Renal cortex interstitium (tissue), 15 donors: ENCODE measurements at places on chromosomes 12 and 14.

DNA sequence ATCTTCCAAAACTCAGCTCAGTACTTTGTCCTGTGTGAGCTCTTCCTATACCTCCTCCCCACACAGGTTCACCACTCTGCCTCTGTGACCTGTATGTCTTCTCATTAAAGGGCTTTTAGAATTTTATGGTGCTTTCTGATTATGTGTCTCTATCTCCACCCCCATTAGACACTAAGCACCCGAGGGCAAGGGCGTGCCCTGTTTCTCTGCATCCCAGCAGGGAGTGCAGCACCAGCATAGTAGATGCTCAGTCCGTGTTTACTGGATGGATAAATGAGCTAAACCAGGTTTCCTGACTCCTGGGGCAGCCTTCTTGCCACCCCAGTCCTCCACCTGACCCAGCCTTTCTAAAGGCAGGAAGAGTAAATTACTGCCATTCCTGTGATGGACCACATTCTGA lies 333.8 kb downstream of the CACNA1C start:
- no peak for DNase-seq

- no peak for DNase-seq
Measured at GRCh38 chr12:125434936-125435443, 369.8 kb downstream of the AACS start.

DNA sequence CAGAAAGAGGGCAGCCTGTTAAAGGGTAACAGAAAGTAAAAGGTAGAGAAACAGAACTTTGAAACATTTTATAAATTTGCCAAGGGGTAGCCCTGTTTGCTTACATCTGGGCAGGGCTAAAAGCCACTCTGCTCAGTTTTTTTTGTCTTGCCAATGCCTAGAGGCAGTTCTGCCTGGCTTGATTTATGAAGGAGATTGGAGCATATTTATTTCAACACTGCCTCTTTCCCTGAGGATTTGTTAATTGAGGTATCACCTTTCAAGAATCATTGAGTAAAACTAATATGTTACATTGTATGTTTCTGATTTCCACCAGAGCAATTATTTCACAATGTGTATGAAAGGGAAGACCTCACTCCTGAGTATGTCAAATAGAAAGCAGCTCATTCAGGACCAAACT lies 160.8 kb downstream of the GXYLT1 start:
- no peak for DNase-seq

DNA sequence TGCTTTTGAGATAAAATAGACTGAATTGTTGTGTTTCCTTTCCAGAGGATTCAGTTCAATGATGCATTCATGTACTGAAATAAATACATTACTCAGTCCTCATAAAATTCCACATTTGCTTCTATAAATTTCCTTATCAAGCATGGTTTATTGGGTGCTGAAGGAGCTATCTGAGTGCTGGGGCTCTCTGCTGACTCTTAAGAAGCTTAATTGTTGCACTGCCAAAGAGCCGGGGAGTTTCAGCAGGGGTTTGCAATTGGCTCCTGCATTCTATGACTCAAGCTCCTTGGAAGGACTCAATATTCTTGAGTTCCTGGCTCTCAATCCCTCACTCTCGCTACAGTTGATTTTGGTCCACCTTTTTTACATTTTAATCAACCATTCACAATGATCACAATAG lies 69.8 kb upstream of the PYGL start:
- DNase-seq = no peak

DNA sequence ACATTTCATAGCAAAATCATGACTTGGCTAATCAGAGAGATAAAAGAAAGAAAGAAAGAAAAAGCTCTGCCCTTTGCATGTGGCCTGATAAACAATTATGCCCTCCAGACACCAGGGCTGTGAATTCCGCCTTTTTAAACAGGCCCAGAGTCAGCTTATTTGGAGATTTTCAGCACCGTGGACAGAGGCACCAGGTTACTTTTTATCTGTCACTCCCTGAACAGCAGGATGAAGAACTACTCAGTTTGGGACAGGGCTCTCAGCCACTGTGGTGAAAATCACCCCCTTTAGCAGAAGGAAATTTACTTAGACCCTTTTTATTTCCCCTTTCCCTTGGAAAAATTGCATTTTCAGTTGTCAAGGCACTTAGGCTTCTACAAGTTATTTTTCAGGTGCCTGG lies 359.9 kb downstream of the NRXN3 start:
- peak; percentile 52 for DNase-seq

- DNase-seq = no peak
Measured at GRCh38 chr14:56797003-56797568, 13.2 kb downstream of the OTX2 start.

- peak; percentile 60 for DNase-seq
Measured at GRCh38 chr14:22084393-22085281, 411.0 kb upstream of the OR4E1 start.

GRCh38 chr12:101108130-101108529 lies 101.9 kb downstream of the SLC5A8 start:
- DNase-seq = no peak

DNA sequence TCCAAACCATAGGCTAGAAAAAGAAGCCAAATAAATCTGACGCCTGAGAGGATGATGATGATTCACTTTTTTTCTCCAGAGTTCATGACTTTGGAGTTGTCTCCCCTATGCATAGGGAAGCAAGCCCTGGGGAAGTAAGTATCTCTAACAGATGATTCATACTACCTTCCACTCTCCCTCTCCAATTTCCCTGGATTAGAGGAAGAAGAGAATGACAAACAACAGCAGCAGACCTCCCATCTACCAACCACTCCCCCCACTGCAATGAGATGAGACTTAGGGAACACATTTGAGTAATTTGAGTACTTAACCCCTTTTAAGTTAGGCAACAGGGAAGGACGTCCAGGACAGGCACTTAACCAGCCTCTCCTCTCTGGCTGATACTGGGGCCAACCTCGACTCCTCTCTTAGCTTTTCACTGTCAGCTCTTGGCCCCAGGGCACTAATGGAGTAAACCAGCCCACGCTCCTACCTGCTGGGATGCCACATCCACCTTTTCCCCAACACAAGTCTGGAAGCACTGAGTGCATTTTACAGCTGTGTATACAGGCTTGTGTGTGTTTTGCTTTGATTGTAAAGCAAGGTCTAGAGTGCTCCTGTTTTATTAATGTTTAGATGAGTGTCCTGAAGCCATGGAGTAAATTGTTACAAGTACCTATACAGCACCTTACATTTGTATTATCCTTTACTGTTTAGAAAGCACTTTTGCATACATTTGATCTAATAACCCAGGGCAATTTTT lies 180.7 kb downstream of the PHLDA1 start:
- no peak for DNase-seq

GRCh38 chr12:68481181-68481941 lies 129.3 kb upstream of the RAP1B start:
- no peak for DNase-seq

DNA sequence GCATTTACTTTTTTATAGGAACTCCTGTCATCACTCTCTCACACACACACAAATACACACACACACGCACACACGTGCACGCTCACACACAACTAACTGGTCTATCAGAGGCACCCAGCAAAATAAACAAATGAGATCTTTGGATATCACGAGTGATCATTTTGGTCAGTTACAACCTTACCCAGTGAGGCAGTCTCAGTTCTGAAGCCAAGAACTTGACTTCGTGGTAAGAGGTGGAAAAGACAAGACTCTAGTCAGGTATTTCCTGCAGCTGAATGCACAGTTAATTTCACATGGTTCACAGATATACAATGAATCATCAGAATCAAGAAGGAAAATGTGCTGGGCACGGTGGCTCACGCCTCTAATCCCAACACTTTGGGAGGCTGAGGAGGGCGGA lies 39.4 kb downstream of the ATF7 start:
- no peak for DNase-seq

DNA sequence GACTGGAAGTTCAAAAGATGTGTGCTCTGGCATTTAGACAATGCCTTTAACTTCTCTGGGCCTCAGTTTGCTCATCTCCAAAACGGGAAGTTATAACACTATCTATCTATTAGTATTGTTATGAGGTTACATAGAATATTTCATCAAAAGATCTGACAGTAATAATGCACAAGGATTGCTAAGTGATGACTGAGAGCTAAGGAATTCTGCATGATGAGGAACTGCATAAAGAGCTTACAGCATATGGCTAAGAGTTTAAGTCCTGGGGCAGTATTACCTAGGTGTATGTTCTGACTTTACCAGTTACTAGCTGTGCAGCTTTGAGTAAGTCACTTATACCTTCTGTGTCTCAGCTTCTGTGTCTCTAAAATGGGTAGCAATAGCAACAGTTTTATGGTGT lies 160.1 kb upstream of the TMPO start:
- no peak for DNase-seq

- no peak for DNase-seq
Measured at GRCh38 chr14:91957876-91958313, 10.4 kb upstream of the FBLN5 start.

DNA sequence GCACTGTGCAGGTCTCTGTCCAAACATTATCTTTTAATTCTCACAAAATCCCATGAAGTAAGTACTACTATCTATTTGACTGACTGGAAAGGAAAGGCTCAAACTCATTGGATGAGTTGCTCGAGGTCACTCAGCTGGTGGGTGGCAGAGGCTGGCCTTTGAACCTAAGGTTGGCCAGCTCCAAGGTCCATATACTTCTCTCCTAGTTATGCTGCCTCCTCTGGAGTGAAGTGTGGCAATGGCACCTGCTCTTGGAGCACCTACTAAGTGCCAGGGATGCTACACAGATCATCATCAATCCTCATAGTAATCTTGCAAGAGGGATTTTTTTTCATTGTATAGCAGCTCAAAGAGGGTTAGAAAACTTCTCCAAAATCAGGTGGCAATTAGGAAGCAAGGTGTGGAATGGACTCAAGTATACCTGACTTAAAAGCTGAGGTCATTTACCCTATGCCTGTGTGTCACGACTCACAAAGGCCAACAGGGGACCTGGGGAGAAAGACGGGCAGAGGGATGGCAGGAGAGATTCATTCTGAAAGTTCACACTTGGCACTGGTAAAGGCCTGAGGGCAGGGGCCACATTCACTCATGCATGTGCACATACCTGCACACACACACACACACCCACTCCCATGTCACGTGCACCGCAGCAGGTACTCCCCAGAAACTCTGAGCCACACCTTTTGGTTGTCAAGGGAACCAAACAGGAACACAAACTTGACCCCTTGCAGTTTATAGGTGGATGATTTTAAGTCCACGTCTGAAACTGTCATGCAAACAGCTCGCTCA lies 146.4 kb downstream of the FOXN3 start:
- DNase-seq = peak; percentile 72

DNA sequence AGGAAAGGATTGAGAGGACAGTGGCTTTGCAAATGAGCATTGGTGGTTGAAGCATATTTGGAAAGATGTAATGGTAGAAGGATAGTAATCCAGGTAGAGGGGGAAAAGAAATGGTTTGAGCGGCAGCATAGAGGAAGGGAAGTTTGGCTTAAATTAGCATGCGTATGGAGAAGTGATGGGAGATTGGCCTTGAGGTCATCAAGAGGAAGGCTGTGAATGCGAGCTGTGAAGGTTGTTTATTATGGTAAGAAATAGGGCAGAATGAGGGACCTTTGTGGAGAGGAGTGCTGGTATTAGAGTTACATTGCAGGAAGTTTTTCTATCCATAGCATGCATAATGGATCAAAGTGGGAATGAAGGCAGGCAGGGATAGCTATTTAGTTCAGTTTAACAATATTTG lies 162.1 kb downstream of the TMTC2 start:
- DNase-seq = no peak

DNA sequence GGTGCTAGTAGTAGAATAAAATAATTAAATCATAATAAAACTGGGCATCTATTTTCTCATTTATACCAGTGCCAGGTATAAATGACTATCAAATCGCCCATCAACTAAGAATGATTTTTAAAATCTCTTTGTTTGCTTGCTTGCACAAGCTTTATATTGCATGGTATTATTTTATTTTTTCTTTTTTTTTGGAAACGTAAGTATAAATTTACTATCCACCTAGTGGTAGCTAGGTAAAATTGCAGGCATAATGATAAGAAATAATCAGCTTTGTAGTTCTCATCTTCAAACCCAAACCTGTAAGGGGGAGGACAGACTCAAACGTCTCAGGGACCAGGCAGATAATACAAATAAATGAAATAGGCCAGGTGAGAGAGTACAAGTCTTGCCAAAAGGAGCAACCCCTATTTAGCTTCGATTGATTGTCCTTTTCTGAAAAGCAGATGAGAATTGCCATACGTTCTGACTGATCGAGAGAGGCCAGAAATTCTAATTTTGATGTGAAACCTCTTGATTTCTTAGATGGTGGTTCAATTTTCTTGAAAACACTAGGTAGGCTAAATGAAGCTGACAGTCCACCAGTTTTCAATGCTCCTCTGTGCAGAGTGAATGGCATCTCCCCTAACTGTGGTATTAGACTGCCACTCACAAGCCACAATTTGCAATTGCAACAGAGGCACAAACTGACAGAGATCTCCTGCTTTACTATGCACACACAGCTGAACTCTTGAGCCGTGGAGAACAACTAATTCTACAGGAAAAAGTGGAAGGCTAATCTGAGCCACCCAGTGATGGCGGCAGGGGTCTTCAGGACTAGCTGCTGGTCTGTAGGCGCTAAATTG lies 189.3 kb downstream of the DACT1 start:
- no peak for DNase-seq

DNA sequence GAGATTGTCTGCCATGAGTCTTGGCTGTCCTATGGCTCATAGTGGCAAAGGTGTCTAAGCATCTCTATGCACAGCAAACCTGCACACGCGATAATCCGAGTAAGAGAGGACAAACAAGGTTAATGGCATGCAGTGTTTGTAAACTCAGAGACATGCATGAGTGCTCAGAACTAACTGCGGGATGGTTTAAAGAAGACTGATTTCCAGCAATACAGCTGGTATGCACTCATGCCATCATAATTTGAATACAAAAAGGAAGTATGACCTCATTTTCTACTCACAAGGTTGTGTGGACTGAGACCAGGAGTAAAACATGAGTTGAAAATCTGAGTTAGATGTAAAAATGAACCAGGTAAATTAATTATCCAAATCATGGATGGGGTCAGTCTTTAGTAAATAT lies 16.6 kb upstream of the TCP11L2 start:
- no peak for DNase-seq

DNA sequence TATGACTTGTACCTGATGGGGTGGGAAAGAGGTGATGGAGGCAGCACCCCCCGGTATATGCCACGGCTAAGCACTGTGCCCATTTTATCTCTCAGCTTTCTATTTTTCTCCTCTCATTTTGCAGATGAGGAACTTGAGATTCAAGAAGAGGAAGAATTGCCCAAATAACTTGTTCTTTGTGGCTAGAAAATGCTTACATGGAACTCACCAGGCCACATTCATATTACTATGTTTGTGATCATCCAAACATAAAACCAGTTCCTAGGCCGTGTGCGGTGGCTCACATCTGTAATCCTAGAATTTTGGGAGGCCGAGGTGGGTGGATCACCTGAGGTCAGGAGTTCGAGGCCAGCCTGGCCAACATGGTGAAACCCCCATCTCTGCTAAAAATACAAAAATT lies 14.5 kb upstream of the PSMD9 start:
- no peak for DNase-seq

DNA sequence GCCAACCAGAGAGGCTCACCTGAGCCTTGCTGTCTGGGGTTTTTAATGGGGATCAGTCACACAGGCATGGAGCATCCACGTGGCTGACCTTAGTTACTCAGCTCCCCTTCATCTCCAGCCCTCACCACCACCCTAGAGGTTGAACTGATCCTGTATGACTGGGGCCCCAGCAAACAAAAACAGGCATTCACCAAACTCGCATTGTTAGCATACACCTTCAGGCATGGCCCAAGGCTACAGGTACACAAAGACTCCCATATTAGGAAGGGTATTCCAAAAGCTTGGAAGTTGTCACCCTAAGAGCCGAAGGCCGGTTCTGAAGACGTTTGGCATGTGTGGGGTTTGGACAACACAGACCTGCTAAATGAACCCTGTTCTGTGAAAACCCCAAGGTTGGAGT lies 10.0 kb downstream of the DNAH10 start:
- DNase-seq = no peak

GRCh38 chr14:102088012-102088792 lies 1.4 kb upstream of the HSP90AA1 start:
- DNase-seq = no peak
